ENCODE measurements at places on chromosomes 6 and 20.

DNA sequence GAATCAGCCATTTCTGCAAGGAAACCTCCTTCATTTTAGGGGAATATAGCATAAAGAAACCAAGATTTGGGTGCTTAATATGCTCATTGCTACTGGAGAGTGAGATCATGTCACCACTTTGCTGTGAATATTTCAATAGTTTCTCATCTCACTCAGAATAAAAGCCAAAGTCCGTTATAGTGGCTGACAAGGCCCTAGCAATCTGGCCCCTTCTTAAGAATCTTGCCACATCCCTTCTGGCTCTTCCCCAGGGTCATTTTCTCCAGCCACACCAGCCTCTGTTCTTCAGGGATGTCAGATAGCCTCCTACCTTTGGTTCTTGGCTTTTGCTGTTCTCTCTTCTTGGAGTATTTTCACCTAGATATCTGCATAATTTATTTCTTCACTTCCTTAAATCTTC lies 24.8 kb upstream of the MLIP start:
- DNase-seq = no peak

GRCh38 chr20:62762801-62763368 lies 33.4 kb upstream of the MRGBP start:
- no peak for DNase-seq

DNA sequence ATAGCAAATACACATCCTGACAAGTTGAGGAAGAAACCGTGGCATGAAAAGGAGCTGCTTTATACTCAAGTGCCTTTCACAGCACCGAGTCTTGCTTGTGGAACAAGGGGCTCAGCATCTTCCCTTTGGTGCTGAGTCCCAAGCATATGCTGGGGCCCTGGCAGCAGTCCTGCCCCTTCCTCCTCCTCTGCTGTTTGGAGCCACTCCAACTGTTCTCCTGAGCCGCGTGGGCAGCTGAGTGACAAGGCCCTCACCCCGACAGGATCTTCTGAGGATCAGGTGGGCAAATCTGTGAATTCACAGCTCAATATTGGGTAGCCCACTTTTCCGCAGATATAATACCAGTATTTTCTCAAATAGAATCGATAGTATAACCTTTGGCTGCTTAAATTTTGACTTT lies 24.7 kb downstream of the DACT2 start:
- no peak for DNase-seq

GRCh38 chr6:8914700-8915099 lies 479.4 kb upstream of the SLC35B3 start:
- no peak for DNase-seq

- no peak for DNase-seq
Measured at GRCh38 chr20:40744072-40744817, 55.2 kb upstream of the MAFB start.
